ENCODE measurements at places on chromosomes 5 and 9.

DNA sequence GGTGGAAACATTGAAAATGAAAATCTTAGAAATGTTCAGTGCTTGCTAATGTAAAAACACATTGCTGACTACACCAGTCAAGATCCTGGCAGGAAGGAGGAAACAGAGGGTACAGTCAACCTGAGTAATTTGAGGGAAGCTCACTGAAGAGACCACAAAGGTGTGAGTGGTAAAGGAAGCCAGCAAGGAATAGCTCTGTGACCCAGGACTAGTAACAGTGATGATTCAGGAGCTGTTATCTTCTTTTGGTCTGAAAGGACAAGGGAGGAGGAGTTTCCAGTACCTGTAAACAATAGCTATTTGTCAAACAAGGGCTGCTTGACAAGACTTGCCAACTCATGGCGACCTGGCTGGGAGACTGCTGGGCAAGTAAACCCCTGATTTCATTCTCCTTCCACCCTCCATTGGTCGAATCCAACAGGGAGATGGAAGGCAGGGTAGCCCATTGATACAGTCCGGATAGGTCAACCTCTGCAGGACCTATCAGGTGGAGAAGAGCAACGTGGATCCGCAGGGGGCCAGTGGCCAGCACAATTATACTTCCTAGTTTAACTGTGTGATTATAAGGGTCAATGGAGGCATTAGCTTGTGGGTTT is 68.1 kb downstream of the MAMDC2 start:
- DNase-seq, result no peak

DNA sequence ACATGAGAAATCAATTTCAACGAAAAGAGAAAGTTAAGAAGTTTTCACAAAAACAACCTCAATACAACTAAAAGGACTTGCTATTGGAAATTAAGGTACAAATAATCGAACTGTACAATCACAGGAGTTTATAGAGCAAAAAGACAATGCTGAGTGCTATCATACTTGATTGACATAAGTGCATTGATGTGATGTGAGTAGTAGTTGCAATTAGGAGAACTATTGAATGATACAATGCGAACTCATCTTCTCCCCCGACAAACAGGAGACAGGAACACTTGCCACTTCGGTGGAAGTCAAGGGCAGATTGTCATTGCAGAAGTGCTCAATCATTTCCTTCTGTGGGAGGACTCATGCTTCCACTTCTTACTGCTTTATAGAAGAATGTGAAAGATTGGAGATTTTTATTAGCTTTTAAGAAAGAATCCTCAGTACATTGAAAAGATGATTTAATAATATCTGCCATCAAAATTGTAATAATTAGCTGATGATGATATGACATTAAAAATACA is 276.6 kb upstream of the MPDZ start:
- no peak for DNase-seq

- no peak for DNase-seq
These were observed 137.5 kb downstream of the GAPVD1 start for GRCh38 chr9:125399165-125399564.

- DNase-seq, result no peak
These were observed 129.0 kb upstream of the ADAMTS16 start for GRCh38 chr5:5011151-5011550.

- DNase-seq, result peak; percentile 31
These were observed 95.0 kb downstream of the KCNT1 start for GRCh38 chr9:135796784-135797485.

- no peak for DNase-seq
These were observed at the start of gene TRAF1 for GRCh38 chr9:120926397-120926928. Gene TRAF1 (minus strand): TSS chr9:120926796. CDS start chr9:120926075, 721 bp downstream.
